ENCODE measurements at places on chromosomes 1 and 21.

- no peak for DNase-seq
These were observed 70.6 kb downstream of the GATAD2B start for GRCh38 chr1:153852170-153852569.

DNA sequence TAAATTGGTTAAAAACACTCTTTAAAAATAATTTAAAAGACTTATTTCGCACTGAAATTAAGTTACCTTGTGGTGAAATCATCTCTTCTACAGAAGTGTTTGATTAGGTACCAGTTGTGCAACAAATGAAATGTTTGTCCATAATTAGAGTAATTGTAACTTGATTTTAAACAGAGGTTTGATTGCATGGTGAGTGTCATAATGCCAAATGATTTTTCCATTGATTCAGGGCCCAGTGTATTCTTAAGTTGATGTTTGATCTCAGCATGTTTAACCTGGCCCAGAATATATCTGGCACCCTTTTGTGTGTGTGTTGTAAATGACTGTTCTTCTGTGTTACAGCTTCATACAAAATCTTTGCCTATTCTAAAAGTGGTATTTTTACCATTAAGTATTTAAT lies 28.5 kb downstream of the LRRC8B start:
- DNase-seq: no peak

DNA sequence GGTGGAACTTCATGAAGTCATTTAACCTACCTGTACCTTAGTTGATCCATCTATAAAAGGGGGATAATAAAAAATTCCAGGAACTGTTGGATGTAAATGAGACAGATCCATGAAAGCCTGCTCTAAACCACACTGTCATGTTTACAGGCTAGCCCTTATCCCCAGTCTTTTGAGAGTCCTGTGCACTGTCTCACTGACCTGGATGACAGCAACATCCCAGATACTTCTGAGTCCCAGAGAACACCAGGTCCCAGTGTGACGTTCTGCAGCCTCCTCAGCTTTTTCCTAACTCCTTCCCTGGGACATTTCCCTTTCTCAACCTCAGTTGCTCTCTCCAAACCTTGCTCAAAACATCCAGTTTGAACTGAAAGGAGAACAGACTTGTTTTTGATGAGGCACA lies 165.4 kb upstream of the C8B start:
- DNase-seq: no peak

DNA sequence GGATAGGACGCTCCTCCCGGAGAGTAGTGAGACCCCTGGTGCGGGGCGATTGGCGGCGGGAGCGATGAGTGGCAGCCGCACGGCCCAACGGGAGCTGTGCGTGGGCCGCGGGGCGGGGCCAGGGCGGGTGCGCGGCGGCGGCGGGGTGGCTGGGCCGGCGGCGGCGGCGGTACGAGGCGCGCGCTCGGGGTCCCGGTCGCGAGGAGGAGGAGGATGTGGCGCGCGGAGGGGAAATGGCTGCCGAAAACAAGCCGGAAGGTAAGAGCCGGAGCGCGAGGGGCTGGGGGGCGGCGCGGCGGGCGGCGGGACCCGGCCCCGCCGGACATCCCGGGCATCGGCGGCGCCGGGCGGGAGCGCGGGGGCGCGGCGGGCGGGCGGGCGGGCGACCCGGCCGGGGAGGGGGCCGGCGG lies at the start of gene CAMTA1:
TSS of gene CAMTA1 (plus strand) at position 137 of the 410 bp plus-strand sequence. CDS start at position 214, 77 bp downstream.
- no peak for DNase-seq

DNA sequence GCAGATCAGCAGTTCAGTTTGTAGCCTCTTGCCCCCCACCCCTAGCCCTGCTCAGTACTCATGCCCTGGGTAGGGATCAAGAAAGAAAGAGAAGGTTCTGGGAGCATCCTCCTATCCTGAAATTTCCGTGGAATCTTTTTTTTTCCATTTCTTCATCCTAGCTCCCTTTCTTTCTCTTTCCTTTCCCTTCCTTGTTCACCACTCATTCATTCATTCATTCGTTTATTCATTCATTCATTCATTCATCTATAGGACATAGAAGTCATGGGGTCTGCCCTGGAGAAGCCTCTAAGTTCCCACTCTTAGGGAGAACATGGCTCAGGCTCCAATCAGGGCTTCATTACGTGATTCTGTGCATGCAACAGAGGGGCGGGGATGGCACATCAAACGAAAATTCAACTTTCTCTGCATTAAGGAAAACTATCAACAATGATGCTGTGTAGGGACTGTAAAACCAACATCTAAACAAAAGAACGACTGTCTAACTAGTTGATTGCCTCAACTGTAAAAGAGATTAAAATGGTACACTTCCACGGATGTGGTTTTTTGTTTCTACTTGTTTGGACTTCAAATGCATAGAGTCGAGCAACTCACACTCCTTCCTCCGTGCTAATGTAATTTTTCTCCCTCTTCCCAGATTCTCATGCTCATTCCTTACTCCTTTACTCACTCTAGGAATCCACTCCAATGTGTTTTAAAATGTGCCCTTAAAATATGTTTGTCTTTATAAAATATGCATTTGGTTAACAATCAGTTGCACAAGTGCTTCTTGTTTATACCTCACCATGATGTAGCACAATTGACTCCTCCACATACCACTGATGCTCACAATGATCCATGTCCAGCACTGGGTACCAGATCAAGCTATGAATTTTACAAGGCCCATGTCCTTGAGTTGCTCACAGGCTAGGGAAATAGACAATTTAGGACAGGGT lies 101.2 kb upstream of the SLC2A1 start:
- no peak for DNase-seq

- DNase-seq: peak; percentile 21
These were observed 669 bp downstream of the XPR1 start for GRCh38 chr1:180632326-180633056.

- DNase-seq: no peak
These were observed 413 bp downstream of the EFCAB7 start for GRCh38 chr1:63523738-63524137.

GRCh38 chr1:230464671-230465070 lies 38.5 kb upstream of the PGBD5 start:
- no peak for DNase-seq

DNA sequence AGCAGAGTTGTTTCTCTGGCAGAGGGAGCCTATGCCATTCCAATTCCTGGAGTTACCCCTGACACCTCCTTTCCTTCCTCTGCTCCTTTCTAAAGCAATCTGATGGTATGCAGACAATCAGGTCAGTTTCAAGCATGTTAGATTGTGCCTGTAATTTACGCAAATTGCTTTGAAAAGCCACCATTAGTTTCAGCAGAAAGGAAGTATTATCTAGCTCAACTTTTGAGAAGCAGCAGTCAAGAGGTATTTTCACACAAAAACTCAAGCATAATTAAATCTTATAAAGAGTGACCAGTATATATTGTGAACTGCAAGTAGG lies 2.2 kb downstream of the ERRFI1 start:
- DNase-seq: no peak

GRCh38 chr1:197692965-197693364 lies 82.3 kb downstream of the DENND1B start:
- DNase-seq: no peak

DNA sequence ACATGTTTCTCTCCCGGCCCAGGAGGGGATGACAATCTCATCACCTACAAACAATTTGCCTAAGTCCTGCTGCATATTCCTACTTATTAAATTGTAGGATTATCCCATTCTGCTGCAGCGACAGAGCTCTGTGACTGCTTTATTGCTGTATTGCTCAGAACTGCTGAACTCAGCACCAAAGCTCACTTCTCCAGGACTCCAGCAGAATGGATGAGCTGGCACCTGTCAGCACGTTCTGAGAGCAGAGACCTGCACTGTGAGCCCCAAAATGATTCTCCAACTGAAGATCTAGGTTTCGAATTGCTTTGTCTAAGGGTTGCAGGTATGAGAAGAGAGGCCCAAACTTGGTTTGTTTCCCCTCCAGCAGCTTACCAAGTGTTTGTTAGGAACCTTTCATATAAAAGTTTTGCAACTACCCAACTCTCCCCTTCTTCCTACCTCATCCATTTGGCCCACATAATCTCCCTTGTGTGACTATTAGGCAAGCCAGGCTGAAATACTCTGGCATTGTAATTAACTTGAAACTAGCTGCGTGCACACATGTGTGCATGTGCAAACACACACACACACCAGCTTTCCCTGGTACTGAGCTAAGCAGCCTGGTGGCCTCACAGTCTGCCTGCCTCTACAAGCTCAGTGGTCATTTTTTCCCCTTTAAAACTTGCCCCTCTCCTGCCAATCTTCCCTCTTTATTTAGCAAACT lies 161.4 kb upstream of the CAMK1G start:
- no peak for DNase-seq

DNA sequence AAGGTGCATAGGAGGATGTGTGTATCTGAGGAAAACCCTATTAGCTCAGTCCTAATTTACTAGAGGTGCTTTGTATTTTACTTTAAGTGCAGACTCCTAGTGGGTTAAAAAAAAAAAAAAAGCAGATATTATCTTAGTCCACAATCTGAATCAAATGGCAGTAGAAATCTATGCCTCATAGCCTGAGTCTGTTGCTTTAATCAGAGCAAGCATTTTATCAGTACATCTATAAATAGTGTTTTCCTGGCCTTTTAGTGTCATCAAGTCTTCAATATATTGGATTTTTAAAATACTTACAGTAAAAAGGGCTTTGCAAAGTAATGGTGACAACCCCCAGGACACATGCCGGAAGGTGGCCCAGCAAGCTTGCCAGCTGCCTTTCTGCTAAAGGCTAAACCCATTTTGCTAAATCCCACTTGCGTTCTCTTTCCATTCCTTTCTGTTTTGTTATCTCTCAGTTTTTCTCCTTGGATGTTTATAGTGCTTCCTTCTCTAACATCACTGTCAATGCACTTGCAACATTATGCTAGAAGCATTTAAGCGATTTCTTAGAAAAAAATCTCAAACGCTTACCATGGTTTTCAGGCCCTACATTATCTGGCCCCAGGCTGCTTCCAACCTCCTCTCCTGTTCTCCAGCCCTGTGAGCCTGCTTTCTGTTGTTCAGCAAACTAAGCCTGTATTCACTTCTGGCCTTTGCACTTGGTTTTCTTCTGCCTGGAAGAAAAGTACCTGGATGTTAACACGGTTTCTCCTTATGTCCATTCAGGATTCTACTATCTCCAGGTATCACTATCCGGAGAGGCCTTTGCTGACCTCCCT lies 206.3 kb downstream of the PDE4B start:
- no peak for DNase-seq

- DNase-seq: no peak
These were observed 5.0 kb upstream of the ILDR2 start for GRCh38 chr1:166980383-166980782.

DNA sequence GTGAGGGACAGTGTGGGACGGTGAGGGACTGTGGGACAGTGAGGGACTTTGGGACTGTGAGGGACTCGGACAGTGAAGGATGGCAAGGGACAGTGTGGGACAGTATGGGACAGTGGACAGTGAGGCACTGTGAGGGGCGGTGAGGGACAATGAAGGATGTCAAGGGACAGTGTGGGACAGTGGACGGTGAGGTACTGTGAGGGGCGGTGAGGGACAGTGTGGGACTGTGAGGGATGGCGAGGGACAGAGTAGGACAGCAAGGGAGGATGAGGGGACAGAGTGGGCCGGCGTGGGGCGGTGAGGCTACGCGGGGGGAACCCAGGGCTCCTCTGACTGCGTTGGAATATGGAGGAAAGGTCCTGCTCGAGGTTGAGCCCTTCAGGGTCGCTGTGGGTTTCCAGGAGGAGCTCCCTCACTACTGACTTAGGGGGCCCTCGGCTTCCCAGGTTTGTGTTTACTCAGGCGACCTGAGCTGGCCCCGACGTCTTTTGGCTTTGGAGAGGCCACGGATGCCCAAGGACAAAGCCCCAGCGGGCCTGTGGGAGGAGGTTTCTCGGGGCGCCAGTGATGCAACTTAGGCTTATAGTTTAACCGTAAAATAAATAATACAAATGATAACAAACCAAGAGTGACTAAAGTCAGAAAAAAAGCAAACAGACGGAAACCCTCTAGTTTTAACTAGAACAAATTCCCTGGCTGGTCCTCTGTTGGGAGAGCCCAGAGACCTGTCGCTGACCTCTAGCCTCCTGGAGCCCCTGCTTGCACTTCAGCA lies 1.1 kb upstream of the ERRFI1 start:
- DNase-seq: no peak

DNA sequence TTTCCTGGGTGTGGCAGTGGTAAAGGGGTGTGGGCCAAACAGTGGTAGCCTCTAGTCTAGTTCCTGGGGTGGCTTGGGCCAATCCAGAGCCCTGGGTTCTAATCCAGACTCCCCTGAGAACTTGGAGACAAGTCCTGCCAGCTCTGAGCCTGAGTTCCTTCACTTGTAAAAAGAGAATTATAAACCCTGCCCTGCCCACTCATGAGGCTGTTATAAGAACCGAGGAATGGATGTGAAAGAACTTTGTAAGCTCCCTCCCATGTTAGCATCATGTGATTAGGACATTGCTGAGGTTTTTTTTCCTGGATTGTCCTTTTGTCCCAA lies 131.0 kb downstream of the RRAGC start:
- DNase-seq: no peak

- no peak for DNase-seq
These were observed 544.4 kb upstream of the CXADR start for GRCh38 chr21:16968436-16968835.

DNA sequence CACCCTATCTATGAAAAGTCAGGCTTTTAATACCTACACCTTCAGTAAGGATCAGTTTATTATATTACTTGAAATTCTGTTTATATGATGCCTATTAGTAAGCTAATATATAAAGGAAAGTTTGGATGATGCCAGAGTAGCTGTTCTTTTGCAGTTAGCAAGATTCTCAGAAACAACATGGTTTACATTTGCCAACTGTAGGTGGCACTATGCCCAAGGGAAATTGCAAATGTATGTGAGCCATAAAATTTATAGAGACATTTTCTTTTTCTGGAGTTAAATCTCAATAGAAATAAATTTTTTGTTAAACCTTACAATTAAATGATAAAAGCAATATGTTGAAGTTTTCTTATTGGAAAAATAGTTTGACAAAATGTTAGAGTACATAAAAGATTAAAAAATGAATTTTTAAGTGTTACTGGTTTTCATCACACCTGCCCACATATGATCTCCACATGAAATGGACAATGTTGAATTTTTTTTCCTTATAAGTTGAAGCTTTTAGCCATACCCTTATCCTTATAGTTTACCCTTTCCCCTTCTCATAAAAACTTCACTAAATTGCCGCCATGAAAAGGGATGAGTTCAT lies 32.1 kb upstream of the EPHX4 start:
- peak; percentile 4 for DNase-seq

GRCh38 chr1:215923129-215923824 lies 356.2 kb downstream of the KCTD3 start:
- DNase-seq: no peak

DNA sequence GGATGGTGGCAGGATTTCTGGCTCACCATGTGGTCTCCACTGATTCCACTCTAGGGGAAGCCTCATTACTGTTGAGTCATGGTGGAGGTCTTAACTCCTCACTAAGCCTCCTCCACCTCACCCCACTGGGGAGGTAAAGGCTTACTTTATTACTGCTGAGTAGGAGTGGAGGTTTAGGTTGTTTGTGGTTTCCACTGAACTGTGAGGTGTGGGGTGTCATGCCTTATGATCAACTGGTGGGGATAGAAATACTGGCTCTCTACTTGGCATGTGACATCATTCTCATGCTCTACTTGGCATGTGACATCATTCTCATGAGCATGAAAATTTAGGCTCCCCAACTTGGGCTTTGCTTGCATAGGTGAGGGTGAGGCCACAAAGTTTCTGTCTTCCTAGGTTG lies 35.6 kb downstream of the COL6A1 start:
- no peak for DNase-seq

- DNase-seq: no peak
These were observed 170.4 kb downstream of the CLIC6 start for GRCh38 chr21:34838956-34839820.

GRCh38 chr1:169697755-169698154 lies 13.7 kb downstream of the SELL start:
- no peak for DNase-seq

- no peak for DNase-seq
These were observed 35.0 kb downstream of the HSD3B2 start for GRCh38 chr1:119449971-119450370.
